Esophagus squamous epithelium (tissue), 5 donors: ENCODE measurements at places on chromosomes 3 and 15. TPM values are rescaled to one million over a fixed set of nuclear protein-coding genes. Genes with fewer than 3 reads are reported as not detected.
A peak's percentile ranks its signal among the peaks of the same experiment; 100 is the strongest.

Gene ANXA2
- total RNA-seq: 2,445 TPM

- H3K36me3 ChIP-seq: no peaks in the 10 kb centered on the region
- no peaks in the 10 kb centered on the region for H3K4me1 ChIP-seq
- H3K4me3 ChIP-seq: no peak overlapping the region
- H3K27ac ChIP-seq: no peak overlapping the region
Measured at GRCh38 chr3:186525369-186526255, 18.6 kb downstream of the CRYGS start.

Gene ALDH1L1
- total RNA-seq: 7.0 TPM

DNA sequence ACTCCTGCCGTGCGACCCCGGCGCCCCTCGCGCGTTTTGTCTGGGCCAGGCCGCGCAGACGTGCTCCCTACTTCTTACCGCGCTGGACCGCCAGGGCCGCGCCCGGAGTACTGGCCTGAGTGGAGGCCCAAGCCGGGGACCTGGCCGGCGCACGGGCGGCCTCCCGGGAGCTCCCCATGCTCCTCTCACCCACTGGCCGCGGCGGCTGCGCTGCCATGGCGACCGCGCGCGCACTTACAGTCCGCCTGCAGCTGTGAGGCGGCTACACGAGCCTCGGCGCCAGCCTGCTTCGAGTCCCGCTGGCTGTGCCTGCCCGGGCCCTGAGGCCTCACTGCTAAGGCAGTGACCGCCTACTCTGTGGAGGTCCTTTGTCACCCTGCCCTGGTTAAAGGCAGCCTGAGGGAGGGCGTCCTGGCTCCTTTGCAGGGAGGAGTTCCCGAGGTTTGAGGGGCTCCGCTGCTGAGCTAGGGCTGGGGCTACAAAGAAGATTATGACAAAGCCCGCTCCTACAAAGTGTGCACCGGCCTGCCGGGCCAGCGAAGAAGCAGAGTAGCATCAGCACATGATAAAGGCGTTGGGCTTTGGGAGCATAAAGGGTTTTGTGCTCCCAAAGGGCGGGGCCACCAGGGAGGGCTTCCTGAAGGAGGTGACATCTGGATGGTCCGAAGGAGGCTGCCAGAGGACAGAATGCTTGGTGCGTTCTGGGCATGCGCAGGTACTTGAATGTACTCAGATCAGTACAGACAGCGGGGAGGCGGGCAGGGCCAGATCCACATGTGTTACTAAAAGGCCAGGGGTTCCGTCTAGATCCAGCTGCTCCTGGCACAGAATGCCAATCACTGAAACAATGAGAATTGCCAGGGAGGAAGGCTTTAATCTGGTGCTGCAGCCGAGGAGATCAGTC, at the start of the genes LRRC34 and LRRIQ4:
Gene LRRC34 (minus strand): TSS at position 573 of the 904 bp plus-strand sequence. CDS start 356 bp downstream, at position 217.
Gene LRRIQ4 (plus strand): TSS at position 539 of the 904 bp plus-strand sequence. CDS start 9,052 bp downstream, outside the sequence.
- H3K4me3 ChIP-seq: peak within 1 kb of the TSS; percentile 85
- H3K27ac ChIP-seq: peak within 1 kb of the TSS; percentile 70
- no peaks in the 10 kb centered on the region for H3K36me3 ChIP-seq
- peak; percentile 19 for DNase-seq
- no peaks in the 10 kb centered on the region for H3K27me3 ChIP-seq

DNA sequence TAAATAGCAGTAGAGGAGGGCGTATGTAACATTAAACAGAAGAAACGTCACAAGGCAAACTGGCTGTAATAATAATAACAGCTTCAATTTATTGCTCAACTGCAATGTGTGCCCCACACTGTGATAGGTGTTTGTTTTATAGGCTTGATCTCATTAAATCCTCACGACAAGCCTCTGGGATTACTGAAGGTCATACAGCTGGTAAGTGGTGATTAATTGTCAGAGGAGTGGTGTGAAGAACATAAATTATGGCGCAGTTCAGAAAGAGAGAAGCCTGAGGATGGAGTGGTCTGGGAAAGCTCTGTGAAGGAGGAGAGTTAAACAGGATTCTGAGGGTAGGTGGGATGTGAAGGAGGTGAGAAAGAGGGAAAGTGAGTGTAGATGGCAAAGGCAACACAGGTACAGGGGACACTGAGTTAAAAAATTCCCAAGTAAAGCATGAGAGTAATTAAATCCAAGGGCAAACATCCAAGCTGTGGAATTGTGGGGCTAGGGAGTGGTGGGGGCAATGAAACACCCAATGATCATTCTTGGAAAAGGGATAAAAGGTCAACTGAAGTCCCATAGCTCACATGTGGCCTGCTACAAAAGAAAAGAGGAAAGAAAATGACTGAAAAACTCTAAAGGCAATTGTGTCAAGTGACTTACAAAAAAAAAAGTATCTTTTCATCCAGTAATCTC, 16.5 kb upstream of the GLCE start:
- H3K27me3 ChIP-seq: no peaks in the 10 kb centered on the region
- no peaks in the 10 kb centered on the region for H3K36me3 ChIP-seq
- no peak overlapping the region for H3K27ac ChIP-seq
- no peak for DNase-seq

DNA sequence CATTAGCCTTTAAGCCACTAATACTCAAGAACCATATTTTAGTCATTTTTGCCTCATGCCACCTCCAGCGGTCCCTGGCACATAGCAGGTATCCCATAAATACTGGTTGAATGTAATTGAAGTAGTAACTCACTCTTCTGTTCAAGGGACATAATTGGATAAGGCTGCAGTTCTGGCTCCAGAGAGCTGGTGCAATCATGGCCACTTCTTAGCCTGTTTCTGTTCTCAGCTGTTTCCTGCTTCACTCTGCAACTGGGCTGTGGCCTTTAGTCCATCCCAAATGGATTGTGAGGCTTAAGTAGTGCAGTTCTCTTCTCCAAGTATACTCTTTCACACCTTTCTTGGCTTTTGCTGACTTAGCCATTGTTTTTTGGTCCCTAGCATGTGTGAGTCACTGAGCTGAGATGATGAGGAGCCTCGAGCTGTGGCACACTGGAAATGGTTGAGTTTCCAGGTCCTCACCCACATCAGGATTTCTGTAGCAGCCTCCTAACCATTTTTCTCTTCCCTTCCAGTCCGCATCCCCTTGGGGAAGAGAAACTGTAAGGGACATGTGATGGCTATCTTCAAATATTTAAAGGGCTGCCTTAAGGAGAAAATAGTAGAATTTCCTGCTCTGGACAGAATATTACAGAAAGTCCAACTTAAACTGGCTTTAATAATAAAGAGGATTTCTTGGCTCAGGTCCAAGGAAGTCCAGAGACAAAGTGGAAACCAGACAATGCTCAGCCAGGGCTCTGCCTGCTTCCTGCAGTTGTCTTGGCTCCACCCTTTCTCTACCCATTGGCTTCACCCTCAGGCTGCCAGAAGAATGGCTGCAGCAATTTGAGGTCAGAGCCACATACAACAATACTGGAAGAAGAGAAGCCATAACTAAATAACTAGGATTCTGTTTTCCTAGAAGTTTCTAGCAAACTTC, 305.4 kb upstream of the ROPN1 start:
- H3K4me3 ChIP-seq: no peak overlapping the region
- DNase-seq: no peak
- no peaks in the 10 kb centered on the region for H3K36me3 ChIP-seq
- H3K27me3 ChIP-seq: no peaks in the 10 kb centered on the region

DNA sequence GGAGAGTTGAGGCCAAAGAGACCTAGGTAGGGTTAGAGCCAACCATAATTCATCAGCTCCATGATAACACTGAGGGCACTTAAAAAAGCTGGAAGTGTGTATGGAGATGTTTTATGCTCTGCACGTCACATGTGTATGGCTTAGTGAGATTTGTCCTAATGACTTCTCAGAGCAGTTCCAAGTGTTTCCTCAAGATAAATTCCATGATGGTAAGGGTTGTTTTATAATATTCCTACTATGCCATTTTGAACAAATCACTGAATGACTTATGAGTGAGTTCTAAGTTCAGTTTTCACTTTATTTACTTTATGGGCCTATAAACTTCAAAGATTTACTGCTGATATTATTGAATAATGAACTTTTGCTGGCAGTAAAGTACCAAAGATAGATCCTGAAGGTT, 28.1 kb downstream of the TEX9 start:
- no peaks in the 10 kb centered on the region for H3K27me3 ChIP-seq
- no peak overlapping the region for H3K27ac ChIP-seq
- H3K4me3 ChIP-seq: no peak overlapping the region
- H3K4me1 ChIP-seq: no peaks in the 10 kb centered on the region
- no peak for DNase-seq
- H3K36me3 ChIP-seq: no peaks in the 10 kb centered on the region
